ENCODE measurements at places on chromosomes 2 and 18.

- no peak for DNase-seq
These were observed 15.3 kb upstream of the ALLC start for GRCh38 chr2:3642521-3643215.

GRCh38 chr2:139911160-139911559 lies 1131.0 kb upstream of the NXPH2 start:
- DNase-seq: no peak

DNA sequence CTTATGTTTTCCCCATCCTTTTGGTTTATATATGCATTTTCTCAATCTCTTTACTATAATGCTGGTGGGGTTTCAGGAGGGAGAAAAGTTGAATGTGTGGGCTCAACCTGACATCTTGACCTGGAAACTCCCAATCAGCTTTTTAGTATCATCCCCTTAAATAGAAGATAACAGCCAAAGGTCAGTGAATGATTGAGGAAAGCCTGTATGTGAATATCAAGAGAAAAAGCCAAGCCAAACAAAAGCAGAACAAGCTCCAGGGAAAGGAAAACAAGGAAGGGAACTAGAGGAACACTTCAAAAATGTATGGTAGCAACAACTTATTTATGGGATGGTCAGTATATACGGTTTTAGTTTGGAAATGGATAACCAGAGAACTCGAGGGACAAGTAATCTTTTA lies 28.3 kb upstream of the ATOH8 start:
- DNase-seq: no peak

- DNase-seq: no peak
These were observed 9.3 kb upstream of the ERBB4 start for GRCh38 chr2:212547716-212548454.

- no peak for DNase-seq
These were observed 56.4 kb downstream of the STK25 start for GRCh38 chr2:241451840-241452506.

GRCh38 chr2:31269087-31269486 lies 35.1 kb downstream of the EHD3 start:
- no peak for DNase-seq

DNA sequence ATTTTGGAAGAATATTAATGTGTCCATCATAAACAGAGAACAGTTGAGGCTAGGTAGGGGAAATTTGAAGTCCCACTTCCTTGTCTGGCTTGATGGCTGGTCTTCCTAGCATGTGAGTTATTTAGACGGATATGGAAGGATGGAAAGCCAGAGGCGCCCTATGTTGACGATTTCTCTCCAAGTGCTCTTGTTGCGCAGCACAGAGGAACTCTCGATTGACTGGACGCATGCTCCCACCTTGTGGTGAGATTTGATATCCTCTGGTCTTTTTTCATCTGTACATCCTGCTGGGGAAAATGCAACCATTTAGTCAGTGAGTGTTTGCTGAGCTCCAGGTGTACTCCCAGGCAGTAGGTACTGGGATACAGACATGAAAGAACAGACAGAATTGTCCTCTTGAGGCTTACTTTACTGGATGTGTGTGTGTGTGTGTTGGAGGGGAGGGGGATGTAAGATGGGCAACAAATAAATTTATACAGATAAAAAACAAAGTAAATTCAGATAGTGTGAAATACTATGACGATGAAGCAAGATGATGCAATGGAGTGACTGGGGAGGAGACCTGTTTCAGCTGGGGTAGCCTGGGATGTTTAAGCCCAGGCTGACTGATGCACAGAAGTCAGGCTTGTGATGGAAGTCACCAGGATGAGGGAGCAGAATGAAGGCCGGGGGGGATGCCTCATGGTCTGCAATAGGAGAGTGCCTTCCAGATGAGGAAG lies 137.2 kb downstream of the TRIM43 start:
- DNase-seq: peak; percentile 52

Measured in SW 1271 (cell line).